ENCODE measurements at places on chromosomes 11 and 22.

DNA sequence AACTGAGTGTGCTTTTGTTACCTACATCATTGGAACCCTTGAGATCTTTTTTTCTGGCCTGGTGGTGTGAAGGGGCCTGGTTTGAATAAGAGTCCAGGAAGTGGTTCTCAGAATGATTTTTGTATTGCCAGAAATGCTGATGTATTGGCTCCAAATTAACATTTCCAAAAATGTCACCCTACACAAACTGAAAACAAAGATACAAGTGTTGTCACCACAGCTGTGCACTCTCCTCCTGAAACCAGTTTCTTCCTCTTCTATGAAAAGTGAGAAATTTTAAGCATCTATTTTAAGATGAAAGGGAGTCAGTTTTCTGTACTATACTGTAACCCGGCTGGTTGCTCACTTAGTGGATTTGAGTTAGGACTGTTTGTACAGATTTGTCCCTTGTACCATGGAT lies 218.8 kb downstream of the PGR start:
- no peak for DNase-seq

DNA sequence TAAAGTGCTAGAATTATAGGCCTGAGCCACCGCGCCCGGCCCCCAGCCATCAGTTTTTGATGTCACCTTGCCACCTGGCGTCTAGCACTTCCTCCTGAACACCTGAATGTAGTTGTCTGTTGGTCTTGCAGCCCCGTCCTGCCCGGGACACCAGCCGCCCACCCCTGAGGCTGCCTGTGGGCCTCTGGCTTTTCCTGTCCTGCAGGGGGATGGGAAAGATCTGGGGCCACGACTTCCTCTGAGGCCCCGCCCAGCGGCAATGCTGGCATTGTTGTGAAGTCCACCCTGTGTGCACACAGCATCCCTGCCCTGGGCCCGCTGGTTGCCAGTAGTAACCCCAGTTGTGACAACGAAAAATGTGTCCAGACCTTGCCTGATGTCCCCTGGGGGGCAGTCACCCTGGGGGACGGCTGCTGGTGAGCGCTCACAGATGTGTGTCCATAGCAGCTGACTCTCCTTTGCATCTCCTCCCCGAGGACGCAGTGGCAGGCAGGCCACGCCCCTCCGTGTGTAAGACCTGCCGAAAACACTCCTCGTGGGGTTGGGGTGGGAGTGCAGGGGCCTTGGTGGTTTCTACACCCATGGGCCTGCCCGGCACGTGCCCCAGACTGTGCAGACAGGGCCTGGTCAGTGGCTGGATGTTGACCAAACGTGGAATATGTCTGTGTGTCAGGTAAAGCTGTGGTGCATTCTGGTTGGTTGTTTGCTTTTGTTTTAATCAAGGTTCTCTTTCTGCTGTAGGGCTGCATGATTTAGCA lies 6.8 kb downstream of the SELENOO start:
- no peak for DNase-seq

DNA sequence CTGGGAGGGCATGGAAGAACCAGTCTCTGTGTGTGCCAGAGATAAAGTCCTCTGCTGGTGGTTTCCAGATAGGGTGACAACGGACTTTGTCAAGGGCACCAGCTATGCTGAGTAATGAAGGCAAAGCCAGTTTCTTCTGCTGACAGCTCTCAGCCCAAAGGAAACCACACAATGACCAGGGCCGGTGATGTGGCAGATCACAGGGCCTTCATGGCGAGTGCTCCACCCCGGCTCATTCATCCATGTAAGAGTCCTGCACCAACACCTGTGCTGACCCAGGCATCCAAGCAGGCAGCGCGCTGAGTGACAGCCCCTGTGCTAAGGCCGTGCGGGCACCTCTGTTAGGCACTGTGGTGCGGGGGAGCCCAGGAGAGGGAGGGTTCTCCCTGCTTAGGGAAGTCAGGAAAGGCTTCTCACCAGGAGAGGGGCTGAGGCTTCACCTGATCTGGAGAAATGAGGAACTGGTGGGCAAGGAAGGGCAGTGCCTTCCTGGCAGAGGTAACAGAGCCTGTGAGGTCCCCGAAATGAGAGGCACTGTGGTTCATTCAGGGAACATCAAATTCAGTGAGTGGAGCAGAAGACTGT lies 33.8 kb downstream of the TP53I11 start:
- no peak for DNase-seq

DNA sequence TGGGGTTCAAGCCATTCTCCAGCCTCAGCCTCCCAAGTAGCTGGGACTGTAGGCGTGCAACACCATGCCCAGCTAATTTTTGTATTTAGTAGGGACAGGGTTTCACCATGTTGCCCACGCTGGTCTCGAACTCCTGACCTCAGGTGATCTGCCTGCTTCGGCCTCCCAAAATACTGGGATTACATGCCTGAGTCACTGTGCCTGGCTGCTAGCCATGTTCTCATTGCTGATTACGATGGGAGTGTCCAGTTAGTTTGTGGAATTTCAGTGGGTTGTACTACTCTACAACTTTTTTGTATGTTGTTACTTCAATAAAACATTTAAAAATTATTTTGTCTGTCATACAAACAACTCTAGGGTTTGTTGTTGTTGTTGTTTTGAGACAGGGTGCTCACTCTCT lies 4.8 kb upstream of the VPS11 start:
- DNase-seq = no peak

GRCh38 chr22:36151006-36151595 lies 9.5 kb downstream of the APOL3 start:
- no peak for DNase-seq
